ENCODE measurements at places on chromosomes 6 and 20.

- DNase-seq: peak; percentile 62
These were observed 52.6 kb upstream of the NFATC2 start for GRCh38 chr20:51595058-51595532.

DNA sequence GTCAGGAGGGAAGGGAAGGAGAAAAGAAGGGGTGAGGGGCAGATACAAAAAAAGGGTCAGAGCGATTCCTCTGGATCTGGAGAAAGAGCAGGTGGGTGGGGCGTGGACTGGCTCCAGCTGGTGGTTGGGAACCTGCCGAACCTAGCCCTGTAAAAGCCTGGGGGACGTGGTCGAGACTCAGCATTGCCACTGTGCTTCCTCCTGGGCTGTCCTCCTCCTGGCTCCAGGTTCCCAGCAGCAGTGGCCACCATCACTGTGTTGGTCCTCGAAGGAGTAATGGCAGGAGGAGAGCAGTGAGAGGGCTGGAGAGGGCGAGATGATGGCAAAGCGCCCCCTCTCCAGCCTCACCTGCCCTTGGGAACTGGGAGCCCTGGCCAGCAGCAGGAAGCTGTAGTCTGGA, 3.5 kb upstream of the RAET1L start:
- DNase-seq: no peak

- DNase-seq: no peak
These were observed 28.4 kb downstream of the TP53INP2 start for GRCh38 chr20:34732523-34732922.

DNA sequence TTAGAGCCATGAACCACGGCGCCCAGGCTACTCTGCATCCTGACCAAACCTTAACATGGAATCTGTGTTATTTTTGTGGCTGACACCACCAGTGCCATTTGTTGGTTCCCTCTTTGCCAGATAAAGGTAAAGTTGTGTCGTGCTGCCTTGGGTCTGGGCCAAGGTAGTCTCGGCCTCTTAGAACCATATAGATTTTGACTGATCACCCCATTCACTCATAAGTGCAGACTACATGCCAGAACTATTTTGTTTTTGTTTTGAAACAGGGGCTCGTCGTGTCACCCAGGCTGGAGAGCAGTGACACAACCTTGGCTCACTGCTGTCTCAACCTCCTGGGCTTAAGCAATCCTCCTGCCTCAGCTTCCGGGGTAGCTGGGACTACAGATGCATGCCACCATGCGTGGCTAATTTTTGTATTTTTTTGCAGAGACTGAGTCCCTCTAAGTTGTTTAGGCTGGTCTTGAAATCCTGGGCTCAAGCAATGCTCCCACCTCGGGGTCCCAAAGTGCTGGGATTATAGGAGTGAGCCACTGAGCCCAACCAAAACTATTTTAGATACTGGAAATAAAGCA, 19.2 kb upstream of the RIPOR3 start:
- no peak for DNase-seq
